ENCODE measurements at places on chromosomes 11 and 22.

DNA sequence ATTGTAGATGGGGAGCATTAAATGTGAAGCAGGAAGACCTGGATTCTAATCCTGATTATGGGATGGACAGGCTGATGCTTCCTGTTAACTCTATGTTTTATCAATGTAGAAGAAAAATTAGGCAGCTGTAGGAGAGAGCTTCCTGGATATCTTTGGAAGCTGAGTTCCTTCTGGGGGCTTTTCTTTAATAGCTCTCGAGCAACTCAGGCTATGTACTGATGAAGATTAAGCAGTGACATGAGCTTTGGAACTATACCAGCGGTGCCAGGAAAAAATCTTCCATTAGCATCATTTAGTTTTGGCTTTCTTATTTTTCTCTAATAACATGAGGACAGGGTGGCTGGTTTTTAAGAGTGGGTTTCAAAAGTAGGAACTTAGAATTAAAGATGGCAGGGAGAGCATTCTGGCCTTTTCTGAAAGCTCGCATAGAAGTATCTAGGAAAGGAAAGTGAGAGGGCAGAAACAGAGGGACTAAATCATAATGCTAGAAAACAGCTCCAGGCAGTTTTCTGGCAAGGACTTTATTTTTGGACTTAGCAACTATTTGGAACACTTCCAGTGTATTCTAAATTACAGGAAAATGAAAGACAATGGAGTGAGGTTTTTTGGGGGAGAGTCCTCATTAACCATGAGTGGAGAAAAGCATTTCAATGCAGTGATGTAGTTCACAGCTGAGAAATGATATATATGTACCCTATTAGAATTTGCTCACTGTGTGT is 69.2 kb upstream of the RRM1 start:
- no peak for DNase-seq

- DNase-seq: no peak
These were observed 19.3 kb downstream of the TREH start for GRCh38 chr11:118659953-118660680.

DNA sequence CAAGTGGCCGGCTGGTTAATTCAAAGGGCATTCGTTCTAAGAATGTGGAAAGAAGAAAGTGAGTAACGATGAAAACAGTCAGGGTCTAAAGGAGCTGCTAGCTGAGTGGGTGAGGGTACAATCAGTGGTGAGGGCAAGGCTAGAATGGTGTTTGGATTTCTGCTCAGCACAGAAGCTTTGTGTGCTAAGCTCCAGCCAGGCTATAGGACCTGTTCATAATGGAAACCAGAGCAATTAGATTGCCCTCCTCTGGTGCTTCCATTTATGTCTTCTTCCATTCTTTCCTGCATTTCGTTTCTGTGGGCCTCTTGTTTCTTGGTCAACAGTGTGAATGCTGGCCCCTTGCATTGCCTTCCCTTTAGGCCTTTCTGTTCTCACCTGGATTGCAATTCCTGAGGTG is 572.9 kb upstream of the CHORDC1 start:
- no peak for DNase-seq

DNA sequence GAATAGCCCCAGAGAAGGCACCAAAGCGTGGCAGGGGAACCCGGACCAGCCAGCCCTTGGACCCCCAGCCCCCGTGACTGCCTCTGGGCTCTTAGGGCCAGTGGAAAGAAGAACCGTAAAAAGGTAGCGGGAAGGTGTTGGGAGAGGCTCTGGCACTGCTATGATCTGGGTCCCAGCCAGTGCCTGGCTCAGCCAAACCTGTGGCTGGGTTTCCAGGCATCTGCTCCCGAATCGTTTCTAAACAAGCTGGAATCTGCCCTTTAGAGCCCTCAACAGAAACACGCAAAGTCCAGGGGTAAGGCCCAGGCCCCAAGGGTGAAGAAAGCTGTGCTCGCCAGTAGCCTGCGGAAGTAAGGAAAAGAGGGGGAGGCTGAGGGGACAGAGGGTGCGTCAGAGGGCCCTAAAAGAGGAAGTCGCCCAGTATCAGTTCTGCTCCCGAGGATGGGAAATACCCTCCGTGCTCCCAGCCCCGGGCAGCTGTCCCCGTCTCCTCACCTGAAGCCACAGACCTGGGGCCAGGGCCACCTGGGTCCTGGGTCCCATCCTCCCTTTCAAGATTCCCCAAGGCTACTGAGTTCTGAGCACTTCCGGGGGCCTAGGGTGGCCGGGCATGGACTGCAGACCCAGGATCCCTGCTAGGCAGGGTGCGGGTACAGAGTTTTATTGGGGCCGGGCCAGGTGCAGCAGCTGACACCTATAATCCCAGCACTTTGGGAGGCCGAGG is 24.7 kb downstream of the IL10RA start:
- no peak for DNase-seq

- no peak for DNase-seq
These were observed 43.3 kb downstream of the DNAJC24 start for GRCh38 chr11:31412946-31413345.
